ENCODE measurements at places on chromosomes 4 and X.

GRCh38 chr4:175559526-175559925 is 252.5 kb downstream of the GPM6A start:
- no peak for DNase-seq

- no peak for DNase-seq
These were observed 2.1 kb upstream of the ZMYM3 start for GRCh38 chrX:71256051-71256450.

GRCh38 chrX:49129427-49129826 is 5.9 kb upstream of the GPKOW start:
- no peak for DNase-seq

DNA sequence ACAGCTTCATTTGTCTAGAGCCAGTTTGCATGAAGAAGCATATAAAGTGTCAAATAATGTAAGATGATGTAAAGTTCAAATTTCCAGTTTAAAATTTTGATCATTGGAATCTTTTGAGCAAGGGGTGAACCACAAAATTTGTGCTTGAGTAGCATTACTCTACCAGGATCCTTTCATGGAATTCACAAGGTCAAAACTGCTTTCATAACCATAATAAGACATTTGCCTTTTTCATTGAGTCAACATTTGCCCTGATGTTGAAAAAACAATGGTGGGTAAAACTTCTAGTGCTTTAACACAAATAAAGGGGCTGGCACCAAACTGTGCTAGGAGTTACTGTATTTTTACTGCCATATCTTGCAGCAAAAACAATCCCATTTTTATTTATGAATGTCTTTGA is 142.2 kb downstream of the GLRA3 start:
- DNase-seq, result no peak

DNA sequence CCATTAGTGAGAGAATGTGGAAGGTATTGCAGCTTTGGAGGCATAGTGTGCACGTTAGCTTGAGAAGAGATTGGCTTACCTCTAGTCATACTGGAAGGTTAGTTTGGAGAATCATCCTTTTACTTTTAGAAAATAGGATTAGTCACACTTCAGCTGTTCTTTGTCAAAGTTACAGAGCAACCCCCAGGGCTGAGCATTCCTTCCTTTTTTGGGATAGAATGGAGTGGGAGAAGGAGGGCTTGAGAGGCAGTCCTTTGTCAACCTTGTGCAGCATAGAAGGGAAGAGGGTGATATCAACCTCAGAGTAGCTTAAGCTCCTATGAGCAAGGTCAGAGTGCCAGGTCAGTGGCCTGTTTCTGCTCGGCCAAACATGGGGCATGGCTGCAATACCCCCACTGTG is 8.6 kb upstream of the MBNL3 start:
- no peak for DNase-seq

- no peak for DNase-seq
These were observed 344.4 kb downstream of the NR3C2 start for GRCh38 chr4:148097801-148098200.

GRCh38 chr4:122205687-122206086 is 53.6 kb downstream of the BLTP1 start:
- no peak for DNase-seq

- DNase-seq, result no peak
These were observed 106.5 kb downstream of the AMMECR1 start for GRCh38 chrX:110211340-110211739.

DNA sequence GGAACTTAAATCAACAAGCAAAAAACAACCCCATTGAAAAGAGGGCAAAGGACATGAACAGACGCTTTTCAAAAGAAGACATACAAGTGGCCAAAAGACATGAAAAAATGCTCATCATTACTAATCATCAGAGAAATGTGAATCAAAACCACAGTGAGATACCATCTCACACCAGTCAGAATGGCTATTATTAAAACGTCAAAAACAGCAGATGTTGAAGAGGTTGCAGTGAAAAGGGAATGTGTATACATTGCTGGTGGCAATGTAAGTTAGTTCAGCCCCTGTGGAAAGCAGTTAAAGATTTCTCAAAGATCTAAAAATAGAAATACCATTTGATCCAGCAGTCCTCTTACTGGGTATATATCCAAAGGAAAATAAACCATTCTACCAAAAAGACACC is 22.6 kb downstream of the RTL9 start:
- DNase-seq, result no peak

GRCh38 chrX:17082831-17083230 is 136.4 kb downstream of the REPS2 start:
- DNase-seq, result no peak

DNA sequence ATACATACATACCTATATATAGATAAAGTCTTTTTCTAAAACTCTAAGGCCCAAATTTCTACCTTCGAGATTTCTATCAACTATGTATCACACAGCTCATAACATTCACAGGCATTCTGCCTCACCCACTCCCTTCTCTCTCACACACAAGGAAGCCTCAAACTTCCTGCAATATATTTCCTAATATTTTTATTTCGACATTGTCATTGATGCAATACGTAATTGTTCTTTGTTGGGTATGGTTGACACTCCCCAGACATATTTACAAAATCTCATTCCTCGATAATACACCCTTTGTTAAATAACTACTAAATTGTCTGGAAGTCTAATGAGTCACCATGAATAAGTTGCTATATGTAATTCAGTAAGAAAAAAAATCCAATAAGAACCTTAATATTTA is 143.5 kb downstream of the HNRNPD start:
- DNase-seq, result no peak

DNA sequence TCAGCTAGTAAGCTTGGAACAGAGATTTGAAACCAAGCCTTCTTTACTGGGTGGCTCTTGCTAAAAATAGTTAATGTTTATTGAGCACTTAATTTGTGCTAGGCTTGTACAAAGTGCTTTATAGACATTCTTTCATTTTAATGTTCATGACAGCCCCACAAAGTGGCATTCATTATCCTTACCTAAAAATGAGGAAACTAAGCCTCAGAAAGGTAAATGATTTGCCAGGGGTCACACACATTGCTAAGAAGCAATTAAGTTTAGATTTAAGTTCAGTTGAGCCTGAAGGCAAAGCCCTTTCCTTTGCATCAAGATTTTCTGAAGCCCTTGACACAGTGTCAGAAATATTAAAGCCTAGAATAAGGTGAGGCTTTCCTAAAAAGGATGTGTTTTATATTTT is 327.5 kb upstream of the FGF13 start:
- DNase-seq, result no peak

DNA sequence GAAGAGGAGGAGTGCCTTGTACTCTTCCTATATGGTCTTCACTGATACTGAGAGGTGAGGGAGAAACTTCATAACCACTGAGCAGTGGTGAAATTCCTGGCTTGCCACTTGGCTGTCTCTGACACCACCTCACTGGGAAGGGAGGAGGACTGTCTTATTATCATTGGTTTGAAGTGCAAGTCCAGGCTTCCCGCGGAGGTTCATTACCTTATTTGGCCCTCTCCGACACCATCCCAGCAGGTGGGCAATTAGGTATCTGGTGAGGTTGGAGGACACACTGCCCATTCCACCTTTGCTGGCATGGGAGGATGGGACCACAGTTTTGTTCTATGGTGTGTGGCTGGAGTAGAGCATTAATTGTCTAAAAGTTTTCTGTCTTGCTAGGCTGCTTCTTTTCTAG is 206.1 kb downstream of the LHFPL1 start:
- DNase-seq, result no peak

DNA sequence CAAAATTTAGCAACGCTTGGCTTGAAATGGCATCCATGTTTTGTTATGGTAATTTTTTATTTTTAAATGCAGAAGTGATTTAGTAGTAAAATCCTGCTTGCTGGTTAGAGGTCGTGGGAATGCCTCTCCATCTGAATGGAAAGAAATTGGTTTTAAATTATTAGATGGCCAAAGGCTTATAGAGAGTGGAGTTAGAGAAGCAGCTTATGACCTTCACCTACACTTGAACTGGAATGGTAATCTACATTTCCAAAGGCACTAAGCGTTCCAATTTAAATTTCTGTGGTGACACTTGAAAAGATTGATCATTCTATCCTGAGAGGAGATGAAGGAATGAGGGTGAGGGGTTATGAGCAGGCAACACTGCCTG is 280.7 kb downstream of the RAPGEF2 start:
- DNase-seq, result no peak

- DNase-seq, result no peak
These were observed 21.2 kb downstream of the USP53 start for GRCh38 chr4:119233750-119234149.

DNA sequence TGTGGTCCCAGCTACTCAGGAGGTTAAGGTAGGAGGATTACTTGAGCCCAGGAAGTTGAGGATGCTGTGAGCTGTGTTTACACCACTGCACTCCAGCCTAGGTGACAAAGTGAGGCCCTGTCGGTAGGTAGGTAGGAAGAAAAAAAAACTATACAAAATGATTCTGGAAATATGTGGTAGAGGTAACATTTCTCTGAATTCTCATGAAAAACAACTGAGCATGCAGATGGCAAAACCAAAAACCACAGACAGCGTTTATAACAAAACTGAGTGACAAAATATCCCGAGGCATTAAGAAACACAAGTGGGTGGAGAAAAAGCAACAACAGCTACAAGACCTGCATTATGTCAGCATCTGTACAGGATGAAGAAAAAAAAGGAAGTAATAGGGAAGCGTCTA is 211.7 kb downstream of the DLG3 start:
- DNase-seq, result no peak

GRCh38 chr4:77861495-77861894 is 1.1 kb upstream of the MRPL1 start:
- DNase-seq, result no peak

DNA sequence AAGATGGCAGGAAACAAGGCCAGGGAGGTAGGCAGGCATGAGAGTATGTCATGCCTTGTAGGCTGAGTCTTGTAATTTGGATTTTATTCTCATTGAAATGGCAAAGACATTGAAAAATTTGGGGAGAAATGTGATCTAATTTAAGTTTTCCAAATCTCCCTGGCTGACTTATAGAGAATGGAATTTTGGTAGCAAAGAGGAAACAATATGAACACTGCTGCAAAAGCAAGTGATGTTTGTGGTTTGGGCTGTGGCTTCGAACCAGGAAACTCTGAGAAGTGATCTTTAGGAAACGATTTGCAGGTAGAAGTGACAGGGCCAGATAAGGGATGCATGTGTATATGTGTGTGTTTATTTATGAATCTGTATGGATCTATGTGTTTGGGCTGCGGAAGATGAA is 35.6 kb downstream of the ARSJ start:
- DNase-seq, result no peak
